ENCODE measurements at places on chromosomes 6 and 20.

DNA sequence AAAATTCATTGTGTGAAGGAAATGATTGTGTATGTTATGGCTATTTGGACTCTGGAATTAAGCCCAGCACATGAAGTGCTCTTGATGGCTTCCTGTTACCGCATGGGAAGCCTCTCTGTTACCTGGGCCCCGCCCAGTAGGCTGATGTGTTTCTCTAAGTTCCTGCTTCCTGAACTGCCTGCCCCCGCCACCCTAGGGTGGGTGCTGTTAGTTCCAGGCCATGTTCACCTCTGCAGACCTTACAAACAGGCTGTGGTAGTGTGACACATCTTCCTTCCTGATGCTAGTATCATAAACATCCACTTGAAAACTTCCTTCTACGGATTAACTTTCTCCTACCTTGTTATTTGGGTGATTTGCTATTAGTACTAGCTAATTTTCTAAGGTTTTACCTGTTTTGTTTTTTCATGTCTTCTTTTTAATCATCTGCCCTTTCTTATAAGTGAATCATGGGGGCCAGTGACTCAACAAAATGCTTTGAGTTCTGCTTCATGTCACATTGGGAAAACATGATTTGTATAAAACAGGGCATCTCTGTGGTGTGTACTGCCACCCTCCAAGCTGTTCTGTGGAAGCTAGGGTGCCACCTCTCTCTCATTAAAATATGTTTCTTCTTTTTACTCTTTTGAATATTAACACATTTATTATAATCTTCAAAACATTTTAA is 40.6 kb downstream of the SH3BGRL2 start:
- no peak for DNase-seq

DNA sequence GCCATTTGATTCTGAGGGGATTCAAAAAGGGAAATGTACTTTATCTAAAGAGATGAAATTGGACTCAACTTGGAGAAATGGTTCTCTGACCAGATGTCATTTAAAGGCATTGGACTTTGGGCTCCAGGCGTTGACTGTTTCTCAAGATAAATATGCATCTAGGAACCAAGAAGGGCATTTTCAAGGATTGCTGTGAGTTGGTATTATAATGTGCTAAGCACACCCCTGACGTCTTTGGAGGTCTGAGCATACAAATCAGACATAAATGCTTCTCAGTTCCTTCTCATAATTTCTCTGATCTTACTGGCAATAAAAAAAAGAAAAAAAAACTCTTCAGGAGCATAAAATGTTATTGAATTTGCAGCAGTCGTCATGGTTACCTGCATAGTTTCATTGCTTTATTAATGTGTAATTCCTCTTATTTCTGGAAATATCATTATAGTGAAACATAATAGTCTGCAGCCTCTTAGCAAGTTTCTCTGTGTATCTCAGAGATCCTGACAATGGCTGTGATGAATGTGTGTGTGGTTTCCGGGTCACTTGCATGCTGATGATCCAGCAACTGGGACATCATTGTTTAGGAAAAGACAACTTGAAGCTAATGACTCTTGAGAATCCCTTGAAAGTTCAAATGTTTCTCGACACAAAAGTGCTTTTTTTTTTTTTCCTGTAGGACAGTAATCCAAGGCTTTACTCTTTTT is 136.0 kb downstream of the AIG1 start:
- DNase-seq = no peak

DNA sequence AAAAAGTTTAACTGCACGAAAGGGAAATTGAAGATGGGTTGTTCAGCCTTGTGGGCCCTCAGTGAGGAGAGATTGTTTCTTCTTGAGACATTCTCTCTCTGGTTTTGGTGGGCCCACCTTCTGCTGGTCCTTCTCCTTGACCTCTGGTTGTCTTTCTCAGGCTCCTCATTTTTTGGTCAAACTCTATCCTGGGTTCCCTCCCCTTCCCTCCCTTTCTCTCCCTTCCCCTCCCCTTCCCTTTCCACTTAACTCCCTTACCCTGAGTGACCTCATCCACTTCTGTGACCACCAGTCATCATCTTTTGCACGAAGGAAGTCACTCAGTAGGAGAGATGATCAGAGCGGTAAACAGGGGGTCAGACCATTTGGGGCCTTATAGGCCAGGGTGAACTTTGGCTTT is 71.5 kb upstream of the RALY start:
- no peak for DNase-seq

- DNase-seq = no peak
Measured at GRCh38 chr6:43298565-43299337, 691 bp downstream of the SLC22A7 start.

- no peak for DNase-seq
Measured at GRCh38 chr20:47583551-47583950, 81.9 kb downstream of the NCOA3 start.

DNA sequence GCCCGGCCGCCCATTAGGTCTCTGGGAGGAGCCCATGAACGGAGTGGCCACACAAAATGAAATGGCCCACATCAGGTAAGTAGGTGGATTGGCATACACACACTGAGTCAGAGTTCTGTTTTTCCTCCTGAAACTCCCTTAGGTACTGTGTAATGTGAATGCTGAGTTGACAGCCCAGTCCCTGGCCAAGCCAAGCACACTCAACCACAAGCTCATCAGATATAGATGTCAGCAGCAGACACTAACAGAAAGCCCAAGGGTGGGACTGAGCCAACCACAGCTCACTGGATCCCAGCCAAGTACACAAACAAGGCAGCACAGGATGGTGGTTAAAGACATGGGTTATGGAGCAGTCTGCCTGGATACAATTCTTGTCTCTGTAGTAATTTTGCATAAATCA is 403.4 kb downstream of the GJA1 start:
- DNase-seq = peak; percentile 64

- DNase-seq = no peak
Measured at GRCh38 chr6:34236131-34236442, 586 bp upstream of the HMGA1 start.

- no peak for DNase-seq
Measured at GRCh38 chr6:72746276-72746675, 124.4 kb downstream of the KCNQ5 start.

Data from umbilical cord (tissue), 2 donors.